Central memory CD8-positive, alpha-beta T cell (primary cell): ENCODE measurements at places on chromosomes 13 and 19.

- DNase-seq = no peak
Measured at GRCh38 chr19:50231821-50232220, 28.4 kb downstream of the MYH14 start.

GRCh38 chr13:35470671-35471661 lies 5.5 kb downstream of the MAB21L1 start:
- DNase-seq = no peak

GRCh38 chr13:112241288-112241687 lies 134.9 kb upstream of the SPACA7 start:
- DNase-seq = no peak

DNA sequence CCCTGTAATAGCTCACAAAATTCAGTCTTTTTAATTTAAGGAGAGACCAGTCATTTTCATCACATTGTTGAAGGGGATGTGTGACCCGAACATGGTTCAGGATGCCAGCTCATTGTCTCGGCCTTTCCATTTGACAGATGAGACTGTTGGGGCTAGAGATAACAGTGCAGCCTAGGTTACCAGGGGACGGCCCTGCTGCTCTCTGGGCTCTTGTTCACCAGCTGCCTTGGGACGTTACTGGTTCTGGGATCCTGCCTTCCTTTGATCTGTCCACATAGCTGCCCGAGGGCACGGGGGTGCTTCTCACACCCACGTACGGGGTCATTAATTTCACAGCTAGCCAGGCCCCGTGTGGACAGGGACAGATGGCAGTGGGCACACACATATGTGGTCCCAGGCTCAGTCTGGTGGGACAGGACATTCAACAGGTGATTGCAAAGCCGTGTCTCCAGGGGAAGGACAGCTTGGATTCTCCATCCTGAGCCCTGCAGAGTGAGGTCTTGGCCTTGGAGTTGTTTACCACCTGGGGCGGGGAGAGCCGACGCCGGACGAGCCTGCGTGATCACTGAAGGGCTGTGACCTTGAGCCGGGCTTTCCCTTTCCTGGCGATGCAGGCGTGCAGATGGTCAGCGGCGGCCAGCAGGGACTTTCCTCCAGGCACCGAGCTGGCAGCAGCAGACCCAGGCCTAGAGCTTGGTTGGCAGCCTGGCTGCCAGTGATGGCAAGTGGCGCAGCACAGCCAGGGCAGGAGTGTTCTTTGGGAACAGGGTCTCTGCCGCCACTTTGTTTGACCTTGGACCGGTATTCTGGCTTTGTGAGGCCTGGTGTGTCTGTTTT lies 26.7 kb upstream of the NPAS1 start:
- DNase-seq = no peak

DNA sequence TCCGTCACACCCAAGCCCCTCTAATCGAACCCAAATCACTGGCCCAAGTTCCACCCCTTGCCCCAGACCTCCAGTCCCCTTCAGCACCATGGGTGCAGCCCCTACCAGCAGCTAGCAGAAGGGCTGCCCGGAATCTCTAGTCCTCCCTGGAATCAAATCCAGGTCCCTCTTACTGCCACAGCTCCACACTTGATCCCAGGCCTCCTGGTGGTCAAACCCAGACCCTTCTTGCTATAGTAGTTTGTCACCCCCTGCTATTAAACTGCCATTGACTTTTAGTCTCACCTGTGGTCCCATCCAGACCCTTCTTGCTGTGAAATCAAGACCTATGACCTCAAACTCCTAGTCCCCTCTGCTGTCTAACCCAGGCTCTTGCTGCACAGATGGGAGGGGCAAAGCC lies 8.7 kb downstream of the HIPK4 start:
- no peak for DNase-seq

GRCh38 chr13:28268800-28269223 lies 130.5 kb downstream of the PAN3 start:
- DNase-seq = no peak

GRCh38 chr13:56986121-56986520 lies 154.6 kb upstream of the PRR20A start:
- DNase-seq = no peak

GRCh38 chr19:13872695-13873389 lies 4.1 kb upstream of the NANOS3 start:
- no peak for DNase-seq

GRCh38 chr19:57047743-57048142 lies 72.0 kb upstream of the USP29 start:
- DNase-seq = no peak

DNA sequence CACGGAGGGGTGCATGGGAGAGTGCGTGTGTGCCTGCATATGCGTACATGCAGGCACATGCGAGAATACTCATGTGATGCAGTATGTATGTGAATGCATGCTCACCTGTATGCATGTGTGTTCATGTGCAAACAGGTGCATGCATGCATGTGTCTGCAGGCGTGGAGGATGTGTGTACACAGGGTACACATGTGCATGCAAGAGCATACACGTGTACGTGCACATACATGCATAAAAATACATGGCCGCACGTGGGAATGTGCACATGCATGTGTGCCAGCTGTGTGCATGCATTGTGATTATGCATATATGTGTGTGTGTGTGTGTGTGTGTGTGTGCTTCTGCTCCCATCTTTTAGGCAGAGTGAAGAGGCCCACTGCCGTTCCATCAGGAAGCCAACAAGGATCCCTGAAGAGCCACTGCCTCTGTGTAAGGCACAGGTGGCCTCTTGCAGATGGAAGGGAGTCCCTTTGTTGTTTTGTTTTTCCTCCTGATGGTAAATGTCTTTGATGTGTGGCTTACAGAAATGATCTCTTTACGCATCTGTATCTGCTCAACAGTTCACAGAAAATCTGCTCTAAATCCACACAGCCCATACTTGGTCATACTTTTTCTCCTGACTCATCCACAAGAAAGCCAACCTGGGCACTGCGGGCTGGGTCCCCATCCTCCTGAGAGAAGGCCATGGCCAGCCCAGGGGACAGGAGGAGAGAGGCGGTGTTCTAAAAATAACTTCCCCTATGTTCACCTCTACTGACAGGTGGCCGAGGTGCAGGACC lies 50.7 kb downstream of the KLF2 start:
- no peak for DNase-seq
